ENCODE measurements at places on chromosomes 5 and 9. TPM values are rescaled to one million over a fixed set of nuclear protein-coding genes. Genes with fewer than 3 reads are reported as not detected.

DNA sequence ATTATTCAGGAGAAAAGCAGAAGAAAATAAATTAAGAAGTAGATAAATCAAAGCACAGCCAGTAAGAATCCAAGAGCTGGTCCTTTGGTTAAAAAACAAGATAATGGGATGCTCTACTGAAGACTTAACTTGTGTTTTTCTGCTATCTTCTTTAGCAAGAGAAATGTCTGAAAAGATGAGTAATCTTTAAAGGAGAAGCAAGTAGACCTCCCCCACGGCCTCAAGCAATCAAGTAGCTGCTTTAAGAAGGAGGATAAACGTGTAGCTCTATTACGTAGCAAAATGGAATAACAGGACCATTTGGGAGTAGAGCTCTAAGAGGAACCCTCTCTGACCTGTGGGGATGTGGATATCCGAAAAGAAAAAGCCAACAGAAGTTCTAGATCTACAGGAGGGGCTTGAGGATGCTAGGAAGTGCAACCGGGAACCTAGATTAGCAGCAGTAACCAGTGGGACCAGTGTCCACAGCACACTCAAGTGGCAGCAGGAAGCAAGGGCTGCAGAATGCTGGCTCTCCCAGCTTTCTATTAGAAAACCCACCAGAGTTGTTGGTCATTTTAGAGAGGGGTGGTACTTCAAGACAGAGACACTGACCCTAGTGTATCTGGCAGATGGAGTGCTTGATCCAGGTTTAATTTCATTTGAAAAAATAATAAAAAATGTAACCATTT is 185.4 kb downstream of the GABBR2 start:
- no peaks in the 10 kb centered on the region for H3K36me3 ChIP-seq
- H3K27me3 ChIP-seq: no peaks in the 10 kb centered on the region
- H3K4me3 ChIP-seq: peak overlapping the region; percentile 77
- peak; percentile 51 for DNase-seq
- peaks cover 39% of the 10 kb centered on the region for H3K4me1 ChIP-seq

- no peaks in the 10 kb centered on the region for H3K4me1 ChIP-seq
- DNase-seq: no peak
- no peaks in the 10 kb centered on the region for H3K27me3 ChIP-seq
- H3K27ac ChIP-seq: no peak overlapping the region
- H3K36me3 ChIP-seq: no peaks in the 10 kb centered on the region
These were observed 189.8 kb downstream of the HINT1 start for GRCh38 chr5:130975299-130975698.

DNA sequence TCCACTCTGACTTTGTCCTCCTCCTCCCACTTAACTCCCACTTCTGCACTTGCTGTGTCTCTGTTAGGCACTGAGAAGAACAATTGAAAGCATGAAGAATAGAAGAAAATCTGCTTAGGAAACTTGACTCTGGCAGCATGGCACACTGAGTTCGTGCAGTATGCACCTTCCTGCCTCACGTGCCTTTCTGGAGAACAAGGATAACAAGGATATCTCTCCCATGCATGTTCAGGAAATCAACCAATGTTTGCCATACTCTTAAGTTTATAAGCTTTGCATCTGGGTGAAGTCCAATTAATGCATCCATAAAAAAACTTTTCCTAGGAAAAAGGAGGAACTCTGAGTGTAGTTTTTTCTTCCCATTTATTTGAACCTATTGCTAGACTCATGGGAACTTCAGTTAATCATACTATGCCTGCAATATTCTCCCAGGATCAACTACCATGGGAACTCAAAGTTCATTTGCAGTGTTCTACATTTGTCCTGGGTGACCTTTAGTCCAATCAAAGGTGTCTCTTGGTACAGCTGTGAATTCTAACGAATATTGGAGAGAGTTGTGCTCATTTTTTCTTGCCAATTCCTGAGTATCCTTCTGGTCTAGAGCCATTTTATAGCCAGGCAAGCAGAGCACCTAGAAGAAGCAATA is 227.0 kb downstream of the ENC1 start:
- H3K36me3 ChIP-seq: no peaks in the 10 kb centered on the region
- no peaks in the 10 kb centered on the region for H3K4me1 ChIP-seq
- H3K4me3 ChIP-seq: no peak overlapping the region
- no peak for DNase-seq
- no peak overlapping the region for H3K27ac ChIP-seq
- H3K27me3 ChIP-seq: peaks cover 25% of the 10 kb centered on the region

GRCh38 chr9:113222482-113222841 is 1.1 kb downstream of the SLC31A1 start:
- H3K27me3 ChIP-seq: no peaks in the 10 kb centered on the region
- DNase-seq: no peak
- peak overlapping the region; percentile 99 for H3K4me3 ChIP-seq
- peaks cover 77% of the 10 kb centered on the region for H3K4me1 ChIP-seq
- peak overlapping the region; percentile 81 for H3K27ac ChIP-seq

- peaks cover 8% of the 10 kb centered on the region for H3K27me3 ChIP-seq
- H3K4me1 ChIP-seq: peaks cover 84% of the 10 kb centered on the region
- peak; percentile 67 for DNase-seq
- peak overlapping the region; percentile 37 for H3K4me3 ChIP-seq
- peaks cover 5% of the 10 kb centered on the region for H3K36me3 ChIP-seq
- H3K27ac ChIP-seq: peak overlapping the region; percentile 96
These were observed 19.8 kb downstream of the COL27A1 start for GRCh38 chr9:114174876-114175771.

DNA sequence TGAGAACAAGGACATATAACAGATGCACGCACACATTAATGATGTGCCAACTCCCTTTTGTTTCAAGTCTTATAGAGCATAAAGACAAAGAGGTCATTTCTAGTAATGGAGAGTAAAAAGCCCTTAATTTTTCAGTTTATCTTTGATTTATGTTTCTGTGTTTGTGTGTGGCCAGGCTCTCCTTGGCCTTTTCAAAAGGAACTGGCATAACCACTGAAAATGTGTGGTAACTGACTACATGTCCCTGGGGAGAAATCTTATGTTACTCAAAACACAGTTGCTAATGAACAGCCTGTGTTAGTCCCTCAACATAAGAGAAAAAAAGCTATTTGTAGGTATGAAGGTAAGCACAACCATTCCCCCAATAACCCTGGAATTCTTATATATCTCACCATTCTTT is 47.6 kb upstream of the SHOC1 start:
- H3K4me1 ChIP-seq: peaks cover 26% of the 10 kb centered on the region
- H3K4me3 ChIP-seq: no peak overlapping the region
- H3K27me3 ChIP-seq: no peaks in the 10 kb centered on the region
- no peaks in the 10 kb centered on the region for H3K36me3 ChIP-seq

- no peaks in the 10 kb centered on the region for H3K36me3 ChIP-seq
- H3K27me3 ChIP-seq: no peaks in the 10 kb centered on the region
- H3K27ac ChIP-seq: peak overlapping the region; percentile 81
- no peak overlapping the region for H3K4me3 ChIP-seq
- H3K4me1 ChIP-seq: peaks cover 37% of the 10 kb centered on the region
These were observed 145.2 kb upstream of the TAS2R1 start for GRCh38 chr5:9775339-9775738.

DNA sequence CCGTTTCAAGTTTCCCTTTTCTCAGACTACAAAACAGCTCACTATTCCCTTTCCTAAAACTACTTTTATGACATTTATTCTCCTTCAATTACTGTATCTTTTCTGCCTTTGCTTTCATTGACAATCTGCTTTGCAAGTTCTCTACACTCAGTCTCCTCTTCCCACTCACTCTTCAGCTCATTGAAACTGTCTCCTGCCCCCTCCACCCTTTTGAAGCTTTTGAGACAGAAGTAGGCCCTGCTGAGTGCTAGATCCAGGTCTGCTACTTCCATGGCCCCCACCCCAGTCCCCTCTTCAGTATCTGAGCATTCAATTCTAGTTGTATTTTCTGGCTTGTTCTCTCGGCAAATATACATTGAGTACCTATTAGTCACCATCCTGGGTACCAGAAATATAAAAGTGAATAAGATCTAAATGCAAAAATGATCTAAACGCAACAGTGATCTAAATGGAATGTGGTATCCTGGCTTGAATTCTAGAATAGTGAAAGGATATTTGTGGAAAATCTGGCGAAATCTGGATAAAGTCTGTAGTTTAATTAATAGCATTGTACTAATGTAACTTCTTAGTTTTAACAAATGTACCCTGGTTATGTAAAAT is 58.4 kb downstream of the OR2K2 start:
- H3K36me3 ChIP-seq: peaks cover under 1% of the 10 kb centered on the region
- H3K4me3 ChIP-seq: no peak overlapping the region
- no peak overlapping the region for H3K27ac ChIP-seq

DNA sequence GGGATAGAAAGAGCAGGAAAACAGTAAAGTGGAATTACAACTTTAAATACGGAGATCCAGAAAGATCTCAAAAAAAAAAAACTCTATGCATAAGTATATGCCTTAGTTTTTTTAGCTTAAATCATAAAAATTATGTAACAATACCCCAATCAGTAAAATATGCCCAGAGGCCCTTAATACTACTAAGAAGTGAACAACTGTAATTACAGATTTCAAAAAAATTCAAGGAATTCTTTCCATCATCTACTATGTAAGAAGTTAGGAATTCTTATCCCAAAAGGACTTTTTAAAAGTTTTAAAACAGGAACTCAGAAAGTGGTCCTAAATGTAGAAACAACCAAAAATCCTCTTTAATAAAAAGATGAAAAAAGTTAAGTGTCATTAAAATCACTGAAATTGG is 111.3 kb downstream of the SSBP2 start:
- H3K4me3 ChIP-seq: peak overlapping the region; percentile 68
- no peak for DNase-seq
- no peaks in the 10 kb centered on the region for H3K36me3 ChIP-seq
- H3K27ac ChIP-seq: peak overlapping the region; percentile 61
- peaks cover 36% of the 10 kb centered on the region for H3K4me1 ChIP-seq

DNA sequence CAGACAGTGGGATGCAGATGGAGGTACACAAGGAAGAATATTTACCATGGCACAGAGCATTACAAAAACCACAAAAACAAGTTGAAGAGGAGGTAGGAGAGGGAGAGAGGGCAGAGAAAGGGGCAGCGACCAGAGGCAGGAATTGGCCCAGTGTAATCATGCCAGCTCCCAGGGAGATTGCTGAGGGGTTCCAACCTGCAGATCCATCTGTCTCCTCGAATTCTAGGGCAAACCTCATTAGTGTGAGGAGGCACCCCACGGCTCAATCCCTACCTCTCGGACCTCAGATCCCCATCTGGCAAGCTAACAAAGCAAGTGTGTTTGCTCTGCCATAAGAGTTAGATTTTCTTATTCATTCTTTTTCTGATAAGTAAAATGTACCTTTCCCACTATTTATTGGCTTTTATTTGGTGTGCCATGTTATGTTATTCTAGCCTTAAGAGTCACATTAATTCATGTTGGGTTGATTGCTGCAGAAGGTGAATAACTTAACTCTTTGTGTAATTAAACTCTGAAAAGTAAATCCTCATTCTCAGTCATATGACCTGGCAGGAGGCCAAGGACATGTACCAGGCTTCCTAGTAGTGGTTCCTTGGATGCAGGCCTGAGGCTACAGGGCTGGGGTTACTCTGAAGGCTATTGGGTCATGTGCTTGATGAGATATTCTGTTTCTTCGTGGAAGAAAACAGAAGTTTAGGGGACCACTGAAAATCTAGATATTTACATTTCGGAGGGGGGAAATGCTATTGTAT is 315.2 kb upstream of the ATP10B start:
- DNase-seq: no peak
- no peaks in the 10 kb centered on the region for H3K4me1 ChIP-seq
- no peak overlapping the region for H3K27ac ChIP-seq
- no peaks in the 10 kb centered on the region for H3K27me3 ChIP-seq
- H3K36me3 ChIP-seq: no peaks in the 10 kb centered on the region

- H3K27ac ChIP-seq: no peak overlapping the region
- H3K27me3 ChIP-seq: peaks cover 39% of the 10 kb centered on the region
- no peaks in the 10 kb centered on the region for H3K36me3 ChIP-seq
- H3K4me3 ChIP-seq: no peak overlapping the region
- no peak for DNase-seq
These were observed 89.0 kb upstream of the ARAP3 start for GRCh38 chr5:141771031-141771430.

DNA sequence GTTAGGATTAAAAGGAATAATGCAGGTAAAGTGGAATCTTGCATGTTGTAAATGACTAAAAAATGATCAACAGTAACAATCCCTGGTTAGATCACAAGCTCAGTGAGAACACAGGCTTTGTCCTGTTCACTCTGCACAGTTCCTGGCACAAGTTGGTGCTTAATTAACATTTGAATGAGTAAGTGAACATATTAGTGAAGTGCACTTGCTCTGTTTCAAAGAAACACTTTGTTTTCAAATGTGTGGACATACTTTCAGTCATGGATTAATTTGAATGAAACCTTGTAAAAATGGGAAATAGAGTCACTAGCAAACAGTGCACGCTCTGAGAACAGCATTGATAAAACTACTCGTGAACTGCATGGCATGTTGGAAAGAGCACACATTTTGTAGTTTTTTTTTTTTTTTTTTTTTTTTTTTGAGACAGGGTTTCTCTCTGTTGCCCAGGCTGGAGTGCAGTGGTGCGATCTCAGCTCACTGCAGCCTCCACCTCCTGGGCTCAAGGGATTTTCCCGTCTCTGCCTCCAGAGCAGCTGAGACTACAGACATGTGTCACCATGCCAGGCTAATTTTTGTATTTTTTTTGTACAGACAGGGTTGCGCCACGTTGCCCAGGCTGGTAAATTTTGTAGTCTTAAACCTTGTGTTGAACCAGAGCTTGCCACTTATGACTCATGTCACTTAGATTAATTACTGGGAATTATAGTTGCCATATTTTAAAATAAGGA is 159.9 kb downstream of the LURAP1L start:
- no peaks in the 10 kb centered on the region for H3K36me3 ChIP-seq
- H3K4me3 ChIP-seq: no peak overlapping the region
- H3K27me3 ChIP-seq: 0 out of 2 replicates have a peak, but pooled peaks cover 1% of the 10 kb centered on the region
- H3K27ac ChIP-seq: no peak overlapping the region
- H3K4me1 ChIP-seq: peaks cover 29% of the 10 kb centered on the region
- no peak for DNase-seq

DNA sequence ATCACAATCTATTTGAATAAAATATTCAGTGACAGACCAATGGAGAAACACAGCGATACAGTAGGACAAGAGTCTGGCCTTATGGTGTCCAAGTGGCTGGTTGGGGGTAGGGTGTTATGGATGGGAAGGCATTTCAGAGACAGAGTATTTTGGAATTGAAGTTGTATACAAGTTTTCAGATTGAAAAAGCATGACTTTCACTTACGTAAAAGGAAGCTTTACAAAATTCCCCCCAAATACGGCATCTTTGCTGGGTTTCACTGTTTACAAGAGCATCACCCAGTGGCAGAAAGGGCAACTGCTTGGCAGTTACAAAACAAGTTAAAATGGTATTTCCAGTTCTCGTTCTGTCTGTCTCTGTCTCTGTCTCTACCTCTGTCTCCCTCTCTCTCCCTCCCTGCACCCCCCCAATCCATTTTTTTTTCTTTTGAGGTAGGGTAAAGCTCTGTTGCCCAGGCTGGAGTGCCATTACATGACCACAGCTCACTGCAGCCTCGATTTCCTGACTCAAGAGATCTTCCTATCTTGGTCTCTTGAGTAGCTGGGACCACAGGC is 86.2 kb downstream of the PTPN3 start:
- H3K27ac ChIP-seq: no peak overlapping the region
- DNase-seq: peak; percentile 41
- no peaks in the 10 kb centered on the region for H3K36me3 ChIP-seq
- no peaks in the 10 kb centered on the region for H3K4me1 ChIP-seq

The MEF2C gene
- 7.3 TPM for total RNA-seq

The TAF11L10 gene
- not detected for total RNA-seq

The APBA1 gene
- total RNA-seq: 21.8 TPM

The DMXL1 gene
- total RNA-seq: 21.0 TPM

All from HFFc6 (cell line).